ENCODE measurements at places on chromosomes 13 and 19.
A peak's percentile ranks its signal among the peaks of the same experiment; 100 is the strongest.

- DNase-seq, result no peak
These were observed 10.6 kb upstream of the MADCAM1 start for GRCh38 chr19:485583-486236.

GRCh38 chr13:50942630-50943311 is 33.2 kb downstream of the RNASEH2B start:
- DNase-seq, result no peak

DNA sequence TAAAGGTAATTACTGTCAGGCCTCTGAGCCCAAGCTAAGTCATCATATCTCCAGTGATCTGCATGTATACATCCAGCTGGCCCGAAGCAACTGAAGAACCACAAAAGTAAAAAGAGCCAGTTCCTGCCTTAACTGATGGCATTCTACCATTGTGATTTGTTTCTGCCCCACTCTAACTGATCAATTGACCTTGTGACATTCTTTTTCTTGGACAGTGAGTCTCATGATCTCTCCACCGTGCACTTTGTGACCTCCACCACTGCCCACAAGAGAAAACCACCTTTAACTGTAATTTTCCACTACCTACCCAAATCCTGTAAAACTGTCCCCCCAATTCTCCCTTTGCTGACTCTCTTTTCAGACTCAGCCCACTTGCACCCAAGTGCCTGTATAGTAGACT is 17.2 kb upstream of the CXCL17 start:
- no peak for DNase-seq

GRCh38 chr13:42279986-42280385 is 8.0 kb downstream of the AKAP11 start:
- no peak for DNase-seq

GRCh38 chr13:25733001-25733491 is 318.8 kb downstream of the SHISA2 start:
- no peak for DNase-seq

DNA sequence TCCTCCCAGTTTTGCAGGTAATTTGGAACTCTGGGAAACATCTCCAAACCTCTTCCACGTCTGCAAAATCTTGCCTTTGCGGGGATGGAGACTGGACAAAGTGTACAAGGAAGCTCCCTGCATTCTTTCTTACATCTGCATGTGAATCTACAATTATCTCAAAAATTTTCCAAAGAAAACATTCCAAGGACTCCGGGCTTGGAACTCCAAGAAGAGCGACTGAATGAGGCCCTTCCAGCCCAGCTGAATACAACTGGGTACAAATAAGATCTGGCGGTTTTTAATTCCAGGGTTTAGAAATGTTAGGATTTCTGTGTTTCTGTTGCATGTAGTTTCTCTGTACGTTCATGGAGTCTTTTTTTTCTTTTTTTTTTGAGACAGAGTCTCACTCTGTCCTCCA is 28.5 kb downstream of the EXOC3L2 start:
- no peak for DNase-seq

- DNase-seq, result peak; percentile 54
These were observed 1.3 kb upstream of the BSG start for GRCh38 chr19:570937-571565.

DNA sequence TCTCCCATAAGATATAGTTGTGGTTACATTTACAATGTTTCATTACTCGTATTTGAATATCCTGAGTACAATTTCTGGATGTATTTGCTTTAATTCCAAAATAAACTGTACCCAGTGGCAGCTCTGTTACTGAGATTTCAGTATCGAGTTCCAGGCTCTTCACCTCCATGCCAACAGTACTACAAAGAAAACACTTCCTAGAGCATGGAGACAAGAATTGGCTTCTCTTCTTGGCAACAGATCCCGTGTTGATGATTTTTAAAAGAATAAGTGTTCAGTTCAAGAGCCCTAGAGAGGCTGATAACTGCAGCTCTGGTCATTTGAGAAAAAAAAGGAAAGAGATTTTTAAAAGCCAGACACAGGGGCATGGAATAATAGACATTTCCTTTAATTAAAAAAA is 302.8 kb downstream of the EFNB2 start:
- no peak for DNase-seq

DNA sequence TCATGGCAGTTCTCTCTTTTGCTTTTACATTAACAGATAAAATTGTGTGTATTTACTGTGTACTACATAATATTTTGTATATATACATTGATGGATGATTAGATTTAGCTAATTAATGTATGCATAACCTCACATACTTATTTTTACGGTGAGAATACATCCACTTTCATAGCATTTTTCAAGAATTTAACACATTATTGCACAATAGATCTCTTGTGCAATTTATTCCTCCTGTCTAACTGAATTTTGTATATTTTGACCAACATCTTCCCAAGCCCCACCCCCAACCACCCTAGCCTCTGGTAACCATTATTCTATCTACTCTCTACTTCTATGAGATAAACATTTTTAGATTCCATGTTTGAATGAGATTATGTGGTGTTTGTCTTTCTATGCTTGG is 194.7 kb downstream of the RBM26 start:
- DNase-seq, result no peak

- DNase-seq, result no peak
These were observed 9.6 kb downstream of the CIC start for GRCh38 chr19:42278452-42279154.

DNA sequence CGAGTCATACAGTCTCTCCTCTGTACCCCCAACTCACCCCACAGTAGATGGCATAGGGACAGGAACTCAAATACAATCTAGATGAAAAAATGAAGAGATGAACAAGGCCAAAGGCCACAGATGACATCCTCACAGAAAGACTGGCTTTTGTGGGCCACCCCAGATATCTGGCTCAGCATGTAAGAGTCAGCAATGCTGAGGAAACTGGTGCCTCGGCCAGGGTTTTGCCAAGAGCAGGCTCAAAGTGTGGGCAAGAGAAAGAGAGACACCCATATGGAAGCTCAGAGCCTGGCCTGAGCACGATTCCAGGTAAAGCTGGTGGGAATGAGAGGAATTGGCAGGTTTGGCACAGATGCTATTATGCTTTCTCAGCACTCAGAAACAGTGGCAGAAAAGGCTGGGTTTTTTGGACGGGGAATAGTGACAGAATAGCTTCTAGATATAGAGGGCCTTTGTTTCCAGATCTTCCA is 460.6 kb downstream of the FOXO1 start:
- DNase-seq, result no peak

GRCh38 chr19:1417145-1417544 is 9.8 kb downstream of the DAZAP1 start:
- no peak for DNase-seq

GRCh38 chr13:80666782-80667552 is 326.0 kb upstream of the SPRY2 start:
- no peak for DNase-seq

DNA sequence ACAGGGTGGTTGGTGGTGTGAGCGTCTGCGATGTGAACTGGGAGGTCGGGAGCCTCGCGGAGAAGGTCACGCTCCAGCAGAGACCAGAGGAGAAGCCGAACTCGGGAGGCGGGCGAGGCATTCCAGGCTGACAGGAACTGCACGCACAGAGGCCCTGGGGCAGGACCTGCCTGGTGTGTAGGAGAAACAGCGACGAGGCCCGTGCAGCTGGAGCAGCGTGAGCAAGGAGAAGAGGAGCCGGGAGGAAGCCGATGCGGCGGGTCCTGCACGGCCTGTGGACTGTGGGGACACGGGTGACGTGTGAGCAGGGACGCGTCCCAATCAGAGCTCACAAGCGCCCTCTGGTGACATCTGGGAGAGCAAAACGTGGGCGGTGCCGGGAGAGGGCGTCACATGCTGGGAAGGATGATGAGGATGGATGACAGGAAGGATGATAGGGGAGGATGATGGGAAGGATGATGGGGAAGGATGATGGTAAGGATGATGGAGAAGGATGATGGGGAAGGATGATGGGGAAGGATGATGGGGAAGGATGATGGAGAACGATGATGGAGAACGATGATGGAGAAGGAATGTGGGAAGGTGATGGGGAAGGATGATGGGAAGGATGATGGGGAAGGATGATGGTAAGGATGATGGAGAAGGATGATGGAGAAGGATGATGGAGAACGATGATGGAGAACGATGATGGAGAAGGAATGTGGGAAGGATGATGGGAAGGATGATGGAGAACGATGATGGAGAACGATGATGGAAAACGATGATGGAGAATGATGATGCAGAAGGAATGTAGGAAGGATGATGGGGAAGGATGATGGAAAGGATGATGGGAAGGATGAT is 16.1 kb upstream of the MADCAM1 start:
- DNase-seq, result peak; percentile 36

GRCh38 chr13:91922969-91923592 is 524.7 kb downstream of the GPC5 start:
- DNase-seq, result no peak

- no peak for DNase-seq
These were observed 699 bp downstream of the RCBTB2 start for GRCh38 chr13:48532256-48532505.

- DNase-seq, result no peak
These were observed 78.3 kb upstream of the IPO5 start for GRCh38 chr13:97875218-97875617.

GRCh38 chr13:114115796-114116195 is 16.6 kb downstream of the RASA3 start:
- peak; percentile 0 for DNase-seq

- DNase-seq, result no peak
These were observed 447 bp downstream of the NFKBIB start for GRCh38 chr19:38900202-38900629.

DNA sequence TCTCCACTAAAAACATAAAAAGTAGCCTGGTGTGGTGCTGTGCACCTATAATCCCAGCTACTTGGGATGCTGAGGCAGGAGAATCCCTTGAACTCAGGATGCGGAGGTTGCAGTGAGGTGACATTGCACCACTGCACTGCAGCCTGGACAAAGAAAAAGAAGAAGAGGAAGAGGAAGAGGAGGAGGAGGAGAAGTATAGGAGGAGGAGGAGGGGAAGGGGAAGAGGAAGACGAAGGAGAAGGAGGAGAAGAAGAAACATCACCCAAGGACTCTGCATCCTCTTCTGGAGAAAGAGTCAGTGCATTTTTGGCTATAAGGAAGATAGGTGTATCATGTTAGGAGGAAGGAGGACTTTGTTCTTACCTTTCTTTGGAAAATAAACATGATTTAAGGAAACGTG is 13.0 kb upstream of the FPR3 start:
- no peak for DNase-seq

All from stimulated activated CD4-positive, alpha-beta T cell treated with anti-CD3 and anti-CD28 coated beads, Interleukin-2, amount 100 ng/mL, for 24 hours (primary cell).